ENCODE measurements at places on chromosomes 12 and 14.

DNA sequence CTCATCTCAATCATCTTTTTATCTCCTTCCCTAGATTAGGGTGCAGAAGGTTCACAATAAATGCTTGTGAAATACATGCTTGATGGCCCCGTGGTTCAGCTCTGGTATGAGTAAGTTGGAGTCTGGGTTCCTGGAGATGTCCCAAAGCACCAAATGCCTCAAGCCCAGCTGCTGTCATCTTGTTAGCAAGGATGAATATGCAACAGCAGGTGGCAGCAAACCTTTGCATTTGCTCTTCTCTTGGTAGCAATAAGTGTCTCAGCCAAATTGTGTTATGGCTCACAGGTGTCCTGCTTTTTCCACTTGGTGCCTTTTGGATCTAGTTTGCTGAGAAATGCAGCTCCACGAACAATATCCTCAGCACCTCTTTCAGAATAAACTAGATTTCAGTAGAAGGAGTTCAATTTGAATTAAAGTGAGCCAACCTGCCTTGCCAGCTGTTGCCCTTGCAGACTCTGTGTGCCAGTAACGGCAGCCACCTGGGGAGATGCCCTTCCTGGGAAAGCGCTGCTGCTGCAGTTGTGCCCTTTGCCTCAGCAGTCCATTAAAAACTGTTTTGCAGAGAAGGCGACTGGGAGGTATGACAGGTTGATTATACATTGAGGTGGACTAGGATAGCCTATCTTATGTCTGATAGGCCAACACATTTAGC lies 417.3 kb downstream of the SNAPC1 start:
- DNase-seq: peak; percentile 65

DNA sequence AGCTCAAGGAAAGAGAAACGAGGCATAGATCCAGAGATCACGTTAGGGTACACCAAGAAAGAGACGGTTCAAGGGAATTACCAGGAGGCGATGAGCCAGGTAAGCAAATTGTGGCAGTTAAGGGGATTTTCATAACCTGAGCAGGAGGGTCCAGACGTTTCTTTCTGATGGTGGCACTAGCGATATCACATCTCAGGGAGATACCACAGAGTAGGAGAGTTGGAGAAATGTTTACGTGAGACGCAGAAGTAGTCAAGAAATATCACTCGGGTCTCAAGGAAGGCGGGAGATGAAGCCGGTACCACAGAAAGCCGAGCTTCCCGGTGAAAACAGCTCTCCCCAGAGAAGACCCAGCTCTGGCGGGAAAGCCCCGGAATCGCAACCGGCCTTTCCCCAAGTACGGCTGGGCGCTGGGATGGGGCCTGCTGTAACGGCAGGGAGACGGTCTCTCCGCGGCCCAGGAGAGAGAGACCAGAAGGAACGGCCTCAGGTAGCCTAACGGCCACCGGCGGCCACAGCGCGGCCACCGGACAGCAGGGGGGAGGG lies 485 bp downstream of the SENP1 start:
- no peak for DNase-seq

- peak; percentile 72 for DNase-seq
These were observed 20.5 kb downstream of the ZDHHC22 start for GRCh38 chr14:77120771-77121743.

GRCh38 chr12:57519796-57520052 lies 590 bp downstream of the DDIT3 start:
- no peak for DNase-seq

GRCh38 chr12:19198272-19198671 lies 68.7 kb downstream of the PLEKHA5 start:
- no peak for DNase-seq

GRCh38 chr14:74508292-74508731 lies 14.7 kb downstream of the ISCA2 start:
- no peak for DNase-seq

- DNase-seq: peak; percentile 15
These were observed 21.3 kb upstream of the OASL start for GRCh38 chr12:121060149-121061001.

DNA sequence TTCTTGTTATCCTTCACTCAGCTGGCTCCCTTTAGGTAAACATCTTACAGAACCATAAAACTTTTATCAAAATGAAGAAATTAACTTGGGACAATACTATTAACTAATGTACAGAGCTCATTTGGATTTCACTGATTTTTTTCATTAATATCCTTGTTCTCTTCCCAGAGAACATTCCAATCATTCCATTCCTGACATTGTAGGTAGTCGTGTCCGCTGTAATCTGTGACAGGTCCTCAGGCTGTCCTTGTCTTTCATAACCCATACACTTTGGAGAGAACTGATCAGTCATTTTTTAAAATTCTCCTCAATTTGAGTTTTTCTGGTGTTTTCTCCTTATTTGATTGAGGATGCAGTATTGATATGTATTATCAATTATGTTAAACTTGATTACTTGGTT lies 916.8 kb downstream of the GALC start:
- no peak for DNase-seq

DNA sequence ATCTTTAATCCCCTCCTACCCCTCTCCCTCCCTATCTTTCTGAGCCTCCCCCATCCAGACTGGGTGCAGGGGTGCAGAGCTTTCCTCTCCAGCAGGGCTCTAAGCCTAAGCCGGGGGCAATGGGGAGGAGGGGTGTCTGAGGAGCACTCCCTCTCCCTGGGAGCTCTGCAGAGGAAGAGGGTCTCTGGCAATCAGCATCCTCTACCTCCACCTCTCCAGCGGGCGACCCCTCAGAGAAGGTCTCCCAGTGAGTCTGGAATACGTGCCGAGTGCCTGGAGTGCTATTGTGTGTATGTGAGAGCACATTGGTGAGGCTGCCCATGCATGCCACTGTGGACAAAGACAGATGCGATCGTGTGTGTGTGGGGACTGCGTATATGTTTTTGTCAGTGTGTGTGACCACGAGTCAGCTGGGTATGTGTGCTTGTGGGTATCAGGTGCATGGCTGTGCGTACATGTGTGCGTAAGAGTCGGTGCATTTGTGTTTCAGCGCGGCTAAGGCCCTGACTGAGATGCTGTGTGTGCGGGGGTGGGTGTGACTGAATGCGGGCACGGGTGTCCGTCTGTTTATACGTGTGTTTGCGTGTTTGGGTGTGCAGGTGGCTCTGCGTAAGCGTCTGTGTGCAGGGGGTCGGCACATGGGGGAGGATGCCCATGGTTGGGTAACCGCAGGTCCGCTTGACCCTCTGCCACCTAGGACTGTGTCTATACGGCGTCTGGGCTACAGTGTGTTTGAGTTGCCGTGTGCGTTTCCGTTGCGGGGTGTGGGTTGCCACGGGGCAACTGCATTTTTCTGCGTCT lies 905 bp upstream of the DLK1 start:
- no peak for DNase-seq

DNA sequence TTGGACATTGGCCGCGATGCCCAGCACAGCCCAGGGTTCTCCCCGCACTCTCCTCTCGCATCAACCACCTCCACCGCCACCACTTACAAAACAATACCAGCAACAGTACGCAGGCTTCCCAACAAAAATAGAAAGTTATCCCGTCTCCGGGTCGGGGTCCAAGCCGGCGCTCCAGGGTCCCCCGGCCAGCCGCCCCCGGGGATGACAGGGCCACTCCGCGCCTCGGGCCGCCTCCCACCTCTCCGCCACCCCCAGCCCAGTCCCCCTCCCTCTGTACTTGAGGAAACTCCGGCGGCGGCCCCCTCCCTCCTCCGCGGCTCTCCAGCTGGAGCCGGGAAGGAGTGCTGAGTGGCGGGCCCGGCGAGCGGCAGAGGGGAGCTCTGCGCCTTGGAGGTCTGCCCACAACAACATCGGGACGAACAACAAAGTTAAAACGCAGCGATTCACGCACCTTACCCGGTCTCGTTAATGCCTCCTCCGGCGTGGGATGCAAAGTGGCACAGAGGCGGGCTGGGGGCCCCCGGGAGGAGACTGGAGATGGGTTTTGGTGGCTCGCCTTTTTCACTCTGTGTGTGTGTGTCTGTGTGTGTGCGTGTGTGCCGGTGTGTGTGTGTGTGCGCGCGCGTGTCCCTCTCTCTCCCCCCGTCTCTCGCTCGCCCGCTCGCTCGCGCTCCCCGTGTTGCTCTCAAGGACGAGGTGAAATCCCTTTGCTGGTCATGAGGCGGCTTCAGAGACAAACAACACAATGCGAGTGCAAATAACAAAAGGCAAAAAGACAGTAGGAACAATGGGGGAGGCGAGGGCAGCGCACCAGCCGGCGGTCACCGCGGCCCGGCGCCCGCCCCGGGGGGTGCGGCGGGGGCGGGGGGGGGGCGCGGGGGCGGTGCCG lies 386.8 kb downstream of the BCAT1 start:
- DNase-seq: peak; percentile 42

Data from hippocampal formation (tissue), 2 donors.